Kidney (tissue), 22 donors: ENCODE measurements at places on chromosomes 13 and 19.

GRCh38 chr19:28934631-28935030, 278.3 kb downstream of the UQCRFS1 start:
- no peak for DNase-seq
- H3K27ac ChIP-seq: no peak overlapping the region

GRCh38 chr19:50669302-50670101, 20.3 kb downstream of the C19orf81 start:
- H3K36me3 ChIP-seq: no peaks in the 10 kb centered on the region
- peaks cover 7% of the 10 kb centered on the region for H3K27me3 ChIP-seq
- no peak overlapping the region for H3K27ac ChIP-seq
- H3K4me3 ChIP-seq: no peak overlapping the region
- DNase-seq: no peak
- H3K4me1 ChIP-seq: no peaks in the 10 kb centered on the region

DNA sequence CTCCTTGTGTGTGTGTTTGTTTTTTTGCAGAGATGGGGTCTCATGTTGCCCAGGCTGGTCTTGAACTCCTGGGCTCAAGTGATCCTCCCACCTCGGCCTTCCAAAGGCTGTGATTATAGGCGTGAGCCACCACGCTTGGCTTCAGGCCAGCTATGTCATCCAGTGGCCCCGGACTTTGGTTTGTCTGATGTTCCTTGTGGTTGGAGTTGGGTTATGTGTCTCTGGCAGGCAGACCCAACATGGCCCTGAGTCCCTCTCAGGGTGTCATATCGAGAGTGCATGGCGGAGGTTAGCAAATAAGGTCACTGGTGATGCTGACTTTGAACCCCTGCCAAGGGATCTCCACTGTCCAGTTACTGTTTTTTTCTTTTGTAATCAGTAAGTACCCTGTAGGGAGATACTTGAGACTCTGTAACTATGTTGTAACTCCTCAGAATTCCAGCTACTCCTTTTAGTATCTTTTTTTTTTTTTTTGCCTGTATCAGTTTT, 37.3 kb downstream of the SMARCA4 start:
- peaks cover 10% of the 10 kb centered on the region for H3K36me3 ChIP-seq
- H3K27ac ChIP-seq: no peak overlapping the region
- H3K4me3 ChIP-seq: no peak overlapping the region
- no peak for DNase-seq

GRCh38 chr13:44934724-44935123, 54.5 kb downstream of the NUFIP1 start:
- H3K27me3 ChIP-seq: no peaks in the 10 kb centered on the region
- H3K36me3 ChIP-seq: no peaks in the 10 kb centered on the region
- H3K4me3 ChIP-seq: no peak overlapping the region
- no peak overlapping the region for H3K27ac ChIP-seq

DNA sequence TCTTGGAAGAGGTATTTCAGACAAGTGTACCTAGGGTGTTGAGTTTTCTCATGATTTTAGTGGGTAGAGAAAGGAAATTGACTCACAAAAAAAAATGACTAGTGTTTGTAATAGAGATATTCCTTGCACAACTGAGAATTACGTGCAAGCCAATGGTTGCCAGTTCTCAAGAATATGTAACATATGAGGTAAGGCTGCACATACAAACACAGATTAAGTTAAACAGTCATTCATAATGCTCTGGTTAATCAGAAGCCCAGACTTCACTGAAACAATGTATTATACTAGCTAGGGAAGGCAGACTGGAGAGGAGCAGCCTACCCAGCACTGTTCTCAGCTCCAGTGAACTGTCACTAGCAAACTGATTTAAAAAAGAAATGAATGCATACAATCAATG, 418.3 kb downstream of the DIAPH3 start:
- H3K27me3 ChIP-seq: no peaks in the 10 kb centered on the region
- no peaks in the 10 kb centered on the region for H3K4me1 ChIP-seq
- H3K27ac ChIP-seq: no peak overlapping the region
- H3K36me3 ChIP-seq: no peaks in the 10 kb centered on the region

GRCh38 chr13:33543089-33543459, 257.5 kb upstream of the STARD13 start:
- no peaks in the 10 kb centered on the region for H3K27me3 ChIP-seq
- DNase-seq: no peak

DNA sequence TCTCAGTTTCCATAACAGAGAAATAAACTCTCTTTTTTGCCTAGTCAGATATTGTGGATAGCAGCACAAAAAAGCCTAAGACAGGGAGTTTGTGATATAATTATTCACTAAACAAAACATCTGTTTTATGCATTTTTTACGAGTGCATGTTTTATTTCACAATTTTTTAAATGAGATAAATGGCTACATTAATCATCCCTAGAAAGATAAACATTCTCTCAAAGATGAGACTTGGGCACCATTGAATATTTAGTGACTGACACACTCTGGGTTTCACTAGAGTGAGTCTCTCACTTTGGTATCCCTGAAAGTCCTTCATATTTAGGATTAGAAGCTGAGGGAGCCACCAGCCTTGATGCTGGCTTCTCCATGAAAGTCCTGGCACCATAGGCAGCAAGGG, 74.3 kb upstream of the LRCH1 start:
- H3K27me3 ChIP-seq: no peaks in the 10 kb centered on the region
- no peaks in the 10 kb centered on the region for H3K4me1 ChIP-seq
- H3K27ac ChIP-seq: no peak overlapping the region
- no peak for DNase-seq
- no peaks in the 10 kb centered on the region for H3K36me3 ChIP-seq
- H3K4me3 ChIP-seq: no peak overlapping the region

GRCh38 chr19:3276341-3276799, 51.9 kb downstream of the CELF5 start:
- H3K36me3 ChIP-seq: no peaks in the 10 kb centered on the region
- no peak overlapping the region for H3K4me3 ChIP-seq
- H3K27me3 ChIP-seq: no peaks in the 10 kb centered on the region
- H3K4me1 ChIP-seq: no peaks in the 10 kb centered on the region
- H3K27ac ChIP-seq: no peak overlapping the region

DNA sequence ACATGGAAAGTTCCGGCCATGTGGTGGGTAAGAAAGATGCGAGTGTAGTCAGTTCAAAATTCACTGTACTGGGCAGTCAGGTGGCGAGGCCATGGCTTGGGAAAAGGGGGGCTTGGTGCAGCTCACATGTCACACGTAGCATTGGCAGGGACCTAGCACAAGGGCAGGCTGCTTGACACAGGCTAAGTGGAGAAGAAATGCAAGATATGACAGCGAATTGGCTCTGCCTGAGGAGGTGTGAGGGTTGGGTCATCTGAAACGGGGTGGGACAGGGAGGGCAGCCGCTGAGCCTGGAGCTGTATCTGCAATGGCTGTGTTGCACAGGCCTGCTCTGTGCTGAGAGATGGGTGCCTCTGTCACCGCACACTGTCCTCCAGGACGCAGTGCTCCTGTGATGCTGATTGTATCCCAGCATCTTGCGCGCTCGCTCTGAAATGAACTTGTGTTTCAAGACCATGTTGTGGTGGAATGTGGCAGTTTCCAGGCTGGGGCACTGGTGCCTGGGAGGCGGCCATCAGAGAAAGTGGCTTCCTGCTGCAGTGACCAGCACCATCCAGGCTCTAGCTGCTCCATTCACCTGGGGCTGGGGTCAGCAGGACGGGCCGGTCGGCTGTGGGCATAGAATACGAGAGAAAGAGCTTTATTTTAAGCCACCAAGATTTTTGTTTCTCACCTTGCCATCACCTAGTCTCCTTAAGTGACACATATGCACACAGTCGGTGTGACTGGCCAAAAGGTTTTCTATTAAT, 70.3 kb downstream of the TEX29 start:
- no peaks in the 10 kb centered on the region for H3K27me3 ChIP-seq
- H3K27ac ChIP-seq: no peak overlapping the region
- no peaks in the 10 kb centered on the region for H3K36me3 ChIP-seq
- no peak overlapping the region for H3K4me3 ChIP-seq
- DNase-seq: no peak
- H3K4me1 ChIP-seq: no peaks in the 10 kb centered on the region

GRCh38 chr13:87684850-87685742, 13.9 kb downstream of the SLITRK5 start:
- no peaks in the 10 kb centered on the region for H3K27me3 ChIP-seq
- DNase-seq: no peak
- no peak overlapping the region for H3K27ac ChIP-seq
- no peaks in the 10 kb centered on the region for H3K4me1 ChIP-seq
- H3K36me3 ChIP-seq: no peaks in the 10 kb centered on the region
- no peak overlapping the region for H3K4me3 ChIP-seq

DNA sequence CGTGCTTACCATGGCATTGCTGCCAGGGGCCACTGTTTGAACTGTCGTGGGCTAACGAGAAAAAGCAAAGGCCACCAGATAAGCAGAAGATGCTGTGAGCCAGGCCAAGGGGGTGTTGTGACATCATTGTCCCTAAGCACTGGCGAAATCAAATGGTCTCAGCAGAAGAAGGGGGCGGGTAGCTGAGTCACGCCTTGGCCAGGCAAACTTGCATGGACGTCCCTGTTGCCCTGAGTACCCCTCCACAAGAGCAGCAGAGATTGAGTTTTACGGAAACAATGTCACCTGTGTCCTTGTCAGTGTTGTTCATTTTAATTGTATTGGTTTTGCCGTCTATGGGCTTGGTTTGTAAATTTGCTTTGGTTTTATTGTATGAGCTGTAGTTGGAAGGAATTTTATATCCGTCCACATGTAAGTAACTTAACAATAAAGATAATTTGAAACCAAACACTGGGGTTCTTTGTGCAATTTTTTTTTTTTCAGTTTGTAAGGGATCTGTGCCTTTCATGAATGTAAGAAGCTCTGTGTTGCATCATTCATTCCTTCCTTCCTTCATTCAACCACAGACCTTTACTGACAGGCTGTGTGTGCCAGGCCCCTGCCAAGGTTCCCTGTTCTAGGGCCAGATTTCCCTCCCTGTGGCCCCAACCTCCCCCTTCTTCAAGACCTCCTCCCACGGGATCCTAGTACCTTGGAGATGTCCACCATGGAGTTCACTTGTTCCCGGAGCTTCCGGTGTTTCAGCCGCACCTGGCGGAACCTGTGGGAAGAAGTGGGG, 12.3 kb downstream of the KCNN4 start:
- DNase-seq: no peak
- no peak overlapping the region for H3K27ac ChIP-seq
- H3K4me3 ChIP-seq: no peak overlapping the region
- no peaks in the 10 kb centered on the region for H3K36me3 ChIP-seq
- H3K4me1 ChIP-seq: no peaks in the 10 kb centered on the region

DNA sequence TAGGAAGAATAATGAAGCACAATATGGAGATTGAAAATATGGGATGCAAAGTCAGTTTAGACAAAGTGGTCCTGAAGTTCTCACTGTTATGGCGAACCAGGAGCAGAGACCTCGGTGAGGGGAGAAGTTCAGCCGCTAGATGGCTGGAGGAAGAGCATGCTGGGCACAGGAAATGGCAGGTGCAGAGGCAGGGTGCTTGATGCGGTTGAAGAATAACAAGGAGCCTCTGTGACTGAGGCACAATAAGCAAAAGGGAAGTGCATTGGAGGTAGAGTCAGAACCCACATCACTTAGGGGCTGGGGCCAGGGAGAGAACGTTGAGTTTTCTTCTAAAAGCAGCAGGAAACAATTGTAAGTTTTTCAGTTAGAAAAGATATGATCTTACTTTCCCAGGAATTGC, 1725.2 kb downstream of the EFNB2 start:
- no peaks in the 10 kb centered on the region for H3K27me3 ChIP-seq
- H3K4me3 ChIP-seq: no peak overlapping the region
- H3K27ac ChIP-seq: no peak overlapping the region
- H3K4me1 ChIP-seq: no peaks in the 10 kb centered on the region

DNA sequence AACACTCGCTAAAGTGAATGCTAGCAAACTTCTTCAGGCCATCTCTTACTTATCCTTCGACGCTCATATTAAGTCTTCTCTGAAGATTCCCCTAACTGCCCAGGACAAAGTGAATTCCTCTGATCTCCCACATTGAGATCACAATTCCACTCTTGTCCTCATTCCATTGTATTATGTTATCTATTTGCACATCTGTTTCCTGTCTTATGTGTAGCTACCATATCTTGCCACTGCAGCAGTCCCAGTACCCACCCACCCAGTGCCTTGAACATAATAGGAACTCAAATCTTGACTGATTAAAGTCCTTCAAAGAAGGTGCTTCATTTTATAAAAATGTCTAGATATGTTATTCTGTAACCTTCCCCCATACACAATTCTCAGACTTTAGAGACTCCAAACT, 702.3 kb downstream of the DIAPH3 start:
- no peak overlapping the region for H3K4me3 ChIP-seq
- DNase-seq: peak; percentile 45
- H3K27me3 ChIP-seq: no peaks in the 10 kb centered on the region
- H3K36me3 ChIP-seq: no peaks in the 10 kb centered on the region
- H3K27ac ChIP-seq: no peak overlapping the region
- no peaks in the 10 kb centered on the region for H3K4me1 ChIP-seq

- H3K36me3 ChIP-seq: no peaks in the 10 kb centered on the region
- no peak for DNase-seq
- H3K4me3 ChIP-seq: no peak overlapping the region
- H3K4me1 ChIP-seq: peaks cover 2% of the 10 kb centered on the region
These were observed 43.6 kb downstream of the SIPA1L3 start for GRCh38 chr19:37950471-37951175.

DNA sequence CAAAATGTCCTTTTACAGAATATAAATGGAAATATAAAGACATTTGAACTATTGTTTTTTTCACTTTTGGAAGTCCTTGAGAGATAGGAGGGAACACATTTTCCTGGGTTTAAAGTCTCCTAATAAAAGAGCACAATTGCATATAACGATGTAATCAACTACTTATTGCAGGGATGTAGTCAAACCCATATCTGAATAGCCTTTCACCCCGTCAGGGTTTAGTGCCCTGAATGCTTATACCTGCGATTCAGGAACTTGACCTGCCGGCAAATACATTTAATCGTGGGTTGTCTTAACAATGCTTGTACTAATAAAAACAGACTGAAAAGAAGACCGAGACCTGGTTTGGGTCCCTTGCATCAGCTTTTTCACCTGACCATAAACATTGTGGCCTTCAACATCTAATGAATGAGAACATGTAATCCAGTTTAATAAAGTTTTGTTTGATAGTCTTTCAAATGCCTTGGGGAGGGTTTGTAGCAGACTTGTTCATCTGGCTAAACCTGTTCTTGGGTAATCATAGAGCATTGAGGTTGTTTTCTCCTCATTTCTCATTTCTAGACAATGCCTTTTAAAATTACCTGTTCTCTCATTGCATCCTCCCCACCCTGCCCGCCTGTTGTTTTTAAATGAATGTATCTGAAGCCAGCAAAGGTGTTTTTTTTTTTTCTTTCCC, 7.0 kb downstream of the KLF5 start:
- no peak overlapping the region for H3K27ac ChIP-seq
- DNase-seq: peak; percentile 69
- H3K36me3 ChIP-seq: no peaks in the 10 kb centered on the region
- H3K4me3 ChIP-seq: no peak overlapping the region

DNA sequence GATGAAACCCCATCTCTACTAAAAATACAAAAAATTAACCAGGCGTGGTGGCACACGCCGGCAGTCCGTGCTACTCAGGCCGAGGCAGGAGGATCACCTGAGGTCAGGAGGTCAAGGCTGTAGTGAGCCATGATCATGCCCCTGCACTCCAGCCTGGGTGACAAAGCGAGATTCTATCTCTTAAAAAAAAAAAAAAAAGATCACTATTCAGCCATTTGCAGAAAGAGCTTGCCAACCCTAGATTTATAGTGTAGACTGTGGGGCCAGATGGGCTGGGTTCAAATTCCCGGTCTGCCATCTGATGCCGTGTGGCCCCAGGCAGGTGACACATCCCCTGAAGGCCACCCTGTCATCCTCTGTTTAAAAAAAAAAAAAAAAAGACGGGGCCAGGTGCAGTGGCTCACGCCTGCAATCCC, 28.9 kb downstream of the SMIM24 start:
- H3K4me3 ChIP-seq: no peak overlapping the region
- DNase-seq: no peak
- H3K27ac ChIP-seq: peak overlapping the region; percentile 71
- peaks cover 4% of the 10 kb centered on the region for H3K4me1 ChIP-seq
- peaks cover 17% of the 10 kb centered on the region for H3K36me3 ChIP-seq
